ENCODE measurements at places on chromosomes 1 and 21. TPM values are rescaled to one million over a fixed set of nuclear protein-coding genes. Genes with fewer than 3 reads are reported as not detected.

Gene SPRR4
- total RNA-seq = not detected

Gene SPOCD1
- 0.46 TPM for total RNA-seq

Gene AK5
- total RNA-seq = 1.9 TPM

DNA sequence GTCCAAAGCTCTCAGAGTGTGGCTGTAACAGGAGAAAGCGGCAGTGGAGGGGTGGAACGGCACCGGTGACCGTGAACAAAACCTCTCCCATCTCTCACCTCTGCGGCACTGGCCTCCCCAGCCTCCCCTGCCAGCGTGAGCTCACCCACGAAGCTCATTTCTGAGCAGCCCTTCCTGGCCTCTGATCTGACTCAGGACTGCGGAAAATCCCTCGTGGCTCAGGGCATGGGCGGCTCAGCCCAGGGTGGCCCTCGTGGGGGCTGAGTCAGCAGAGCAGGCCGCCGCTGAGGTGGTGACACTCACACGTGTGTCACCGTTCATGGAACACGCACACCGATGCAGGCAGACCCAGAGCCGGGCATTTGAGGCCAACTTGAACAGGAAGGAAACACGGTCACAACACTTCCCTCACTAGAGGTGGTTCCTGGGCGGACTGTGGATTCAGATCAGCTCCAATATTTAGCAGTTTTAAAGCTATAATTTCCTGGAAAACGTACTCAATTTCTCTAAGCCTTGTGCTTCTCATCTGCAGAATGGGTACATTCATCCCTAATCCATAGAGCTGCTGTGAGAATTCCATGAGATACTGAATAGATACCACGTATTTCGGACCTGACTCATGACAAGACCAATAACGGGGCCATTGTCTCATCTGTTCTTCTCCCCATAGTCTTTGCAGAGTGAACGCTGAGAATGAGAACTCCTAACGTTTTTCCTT is 115.0 kb upstream of the TMPRSS2 start:
- peak; percentile 17 for DNase-seq

Gene LRRC71
- not detected for total RNA-seq
